ENCODE measurements at places on chromosomes 7 and 10.

GRCh38 chr7:38781991-38782390 lies 127.0 kb downstream of the VPS41 start:
- peak; percentile 28 for DNase-seq

DNA sequence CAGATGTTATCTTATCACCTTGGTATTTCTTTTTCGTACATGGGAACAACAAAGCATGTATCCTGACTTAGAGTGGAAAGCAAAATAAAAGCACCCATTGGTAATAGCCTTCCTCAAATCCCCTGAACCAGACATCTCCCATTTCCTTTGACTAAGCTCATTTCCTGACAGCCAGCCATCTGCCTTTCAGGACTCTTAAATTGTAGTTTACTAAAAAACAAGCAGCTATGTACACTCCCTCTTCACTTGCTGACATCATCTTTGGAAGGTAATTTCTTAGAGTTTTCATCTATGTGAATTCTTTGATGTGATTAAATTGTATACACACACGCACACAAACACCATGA lies 40.7 kb downstream of the ARL4A start:
- no peak for DNase-seq

GRCh38 chr7:73770860-73771670 lies 995 bp upstream of the CLDN3 start:
- no peak for DNase-seq

- no peak for DNase-seq
Observed at GRCh38 chr10:125775491-125776106, at the start of gene MMP21. TSS of gene MMP21 (minus strand) at chr10:125775821. CDS start at chr10:125775821, 0 bp downstream.

All from COR-L47 (cell line).